MV-4-11 (cell line): ENCODE measurements at places on chromosomes 13 and 19.
A peak's percentile ranks its signal among the peaks of the same experiment; 100 is the strongest.

GRCh38 chr19:13014101-13014920, 19.0 kb downstream of the NFIX start:
- no peak for DNase-seq

GRCh38 chr13:111652676-111653075, 332.2 kb downstream of the TEX29 start:
- no peak for DNase-seq

DNA sequence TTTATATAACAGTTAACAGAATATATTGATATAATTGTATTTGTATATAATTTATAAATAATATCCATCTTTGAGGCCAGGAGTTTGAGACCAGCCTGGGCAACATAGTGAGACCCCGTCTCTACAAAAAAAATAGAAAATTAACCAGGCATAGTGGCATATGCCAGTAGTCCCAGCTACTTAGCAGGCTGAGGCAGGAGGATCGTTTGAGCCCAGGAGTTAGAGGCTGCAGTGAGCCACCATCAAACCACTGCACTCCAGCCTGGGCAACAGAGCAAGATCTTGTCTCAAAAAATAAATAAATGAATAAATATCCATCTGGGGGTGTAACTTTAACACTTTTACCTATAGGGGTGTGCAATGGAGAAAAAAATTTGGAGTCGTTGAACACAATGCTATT, 1.3 kb upstream of the SHFL start:
- no peak for DNase-seq

- DNase-seq = peak; percentile 44
These were observed 8.2 kb upstream of the HSD17B14 start for GRCh38 chr19:48844472-48844871.

GRCh38 chr13:35231426-35231825, 245.1 kb downstream of the MAB21L1 start:
- no peak for DNase-seq

DNA sequence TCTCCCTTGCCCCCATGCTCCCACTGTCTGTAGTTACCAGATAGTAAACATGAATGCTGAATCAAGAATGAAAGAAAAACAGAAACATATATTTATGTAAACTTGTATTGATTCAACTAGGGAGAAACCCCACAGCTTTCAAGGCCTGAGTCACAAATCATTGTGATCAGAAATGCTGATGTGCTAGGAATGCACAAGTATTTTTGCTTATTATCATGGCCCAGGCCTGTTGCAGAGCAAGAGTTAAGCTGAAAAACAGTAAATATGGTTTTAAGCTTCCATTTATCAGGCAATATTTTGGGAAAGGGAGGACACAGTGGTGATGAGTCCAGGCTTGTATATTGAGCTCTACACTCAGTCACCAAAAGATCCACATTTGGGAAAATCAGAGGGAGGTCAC, 669.6 kb downstream of the DIAPH3 start:
- DNase-seq = no peak

DNA sequence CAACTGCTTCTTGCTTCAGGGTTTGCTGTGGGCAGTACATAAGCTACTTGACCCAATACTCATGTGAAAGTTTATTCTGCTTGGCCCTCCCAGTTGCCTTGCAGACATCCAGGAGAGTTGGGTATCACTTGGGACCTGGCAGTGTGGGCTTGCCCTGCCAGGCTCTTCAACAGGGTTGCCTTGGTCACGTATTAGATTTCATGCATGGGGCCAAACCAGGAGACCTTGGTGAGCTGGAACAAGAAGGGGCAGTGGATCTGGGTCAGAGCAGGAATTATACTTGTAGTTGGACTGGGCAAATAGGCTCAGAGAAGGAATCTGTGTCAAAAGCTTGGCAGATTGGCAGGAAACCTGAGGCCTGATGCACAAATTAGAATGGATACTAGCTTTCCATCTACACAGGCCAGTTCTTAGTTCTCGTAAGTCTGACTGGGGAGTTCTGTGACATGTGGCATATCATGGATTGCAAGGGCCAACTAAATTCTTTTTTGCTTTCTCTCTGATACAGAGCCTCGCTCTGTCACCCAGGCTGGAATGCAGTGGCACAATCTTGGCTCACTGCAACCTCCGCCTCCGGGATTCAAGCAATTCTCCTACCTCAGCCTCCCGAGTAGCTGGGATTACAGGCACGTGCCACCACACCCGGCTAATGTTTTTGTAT, 192.6 kb upstream of the SERP2 start:
- DNase-seq = no peak
